ENCODE measurements at places on chromosomes 5 and 9. TPM values are rescaled to one million over a fixed set of nuclear protein-coding genes. Genes with fewer than 3 reads are reported as not detected.

Gene ARID3C
- total RNA-seq: under 0.01 TPM

Gene EFNA5
- 184 TPM for total RNA-seq

Gene PHF24
- not detected for total RNA-seq

Gene ZFP2
- total RNA-seq: 0.33 TPM

Gene PRSS3
- total RNA-seq: 1.1 TPM

Measured in dermis lymphatic vessel endothelial cell (primary cell).